ENCODE measurements at places on chromosomes 5 and 9.

DNA sequence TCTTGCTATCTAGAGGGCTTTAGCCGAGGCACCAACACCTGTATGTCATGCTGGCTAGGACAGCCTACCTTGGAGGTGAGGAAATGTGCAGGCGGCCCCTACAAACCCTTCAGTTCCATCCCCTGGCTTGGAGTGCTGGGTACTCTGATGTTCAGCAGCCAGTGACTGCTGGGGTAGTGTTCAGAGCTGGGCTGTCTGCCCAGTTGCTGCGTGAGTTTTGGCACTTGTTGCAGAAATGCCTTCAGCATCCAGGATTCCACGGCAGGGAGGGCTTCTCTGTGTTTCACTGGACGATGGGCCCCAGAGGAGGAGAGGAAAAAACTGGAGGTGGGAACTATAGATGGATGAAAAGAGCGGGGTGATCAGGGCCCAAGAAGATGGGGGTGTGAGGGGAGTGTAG lies 10.4 kb downstream of the SWI5 start:
- DNase-seq = peak; percentile 26

- no peak for DNase-seq
These were observed 7.2 kb upstream of the LCN2 start for GRCh38 chr9:128142061-128142460.

DNA sequence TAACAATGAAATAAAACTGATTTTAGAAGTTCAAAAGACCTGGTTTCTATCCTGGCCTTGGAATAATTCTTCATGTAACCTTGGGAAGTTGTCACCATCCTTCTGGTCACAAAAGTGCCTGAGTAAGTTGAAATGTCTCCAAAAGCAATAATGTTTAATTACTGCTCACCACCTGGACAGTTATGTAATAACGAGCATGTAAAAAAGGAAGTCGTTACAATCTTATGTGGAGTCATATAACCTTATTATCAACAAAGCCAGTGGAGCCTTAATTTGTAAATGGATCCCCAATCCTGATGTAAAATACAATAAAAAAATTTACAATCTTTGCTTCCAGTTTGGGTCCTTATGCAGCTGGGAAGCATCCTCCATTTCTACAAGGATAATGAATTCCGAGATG lies 64.2 kb upstream of the GPR151 start:
- no peak for DNase-seq

DNA sequence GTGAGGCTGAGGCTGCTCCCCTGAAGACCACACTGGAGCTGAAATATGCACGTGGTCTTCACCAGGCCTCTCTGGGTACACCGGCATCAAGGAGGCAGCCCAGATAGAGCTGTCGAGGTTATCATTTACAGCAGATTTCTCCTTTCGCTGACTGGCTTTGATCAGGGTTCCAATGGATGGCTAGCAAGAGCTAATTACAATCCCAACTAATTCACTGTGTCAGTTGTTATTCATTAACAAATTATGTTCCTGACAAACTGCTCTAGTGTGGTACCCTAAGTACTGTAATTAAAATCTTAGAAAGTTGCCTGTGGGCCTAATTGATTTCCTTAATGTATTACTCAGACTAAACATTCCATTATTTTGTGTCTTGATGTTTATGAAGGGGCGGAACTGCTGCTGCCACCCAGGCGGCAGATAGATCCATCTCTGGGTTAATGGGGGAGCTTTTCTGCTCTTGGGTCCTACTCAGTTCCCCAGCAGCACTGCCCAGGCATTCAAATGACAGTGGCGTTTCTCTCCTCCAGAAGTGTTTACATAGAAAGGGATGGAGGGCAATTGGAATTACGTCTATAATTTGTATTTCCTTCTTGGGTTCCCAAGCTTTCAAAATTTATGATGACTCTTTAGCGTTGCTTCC lies 71.7 kb upstream of the RAD23B start:
- no peak for DNase-seq

DNA sequence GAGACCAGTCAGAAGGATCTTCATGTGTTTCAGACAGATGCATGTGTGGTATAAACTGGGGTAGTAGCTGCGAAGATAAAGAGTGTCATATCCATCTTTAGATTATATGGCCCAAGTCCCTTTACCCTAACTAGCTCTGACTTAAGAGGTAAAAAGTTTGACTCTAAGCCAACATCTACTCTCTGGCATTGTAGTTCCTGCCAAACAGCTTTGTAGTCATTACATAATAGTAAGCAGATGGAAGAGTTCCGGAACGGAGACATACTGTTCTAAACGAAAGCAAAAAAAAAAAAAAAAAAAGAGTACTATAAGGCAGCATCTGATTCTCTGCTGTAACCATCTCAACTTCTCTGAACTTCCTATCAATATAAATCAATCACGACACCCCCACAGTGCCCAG lies 48.8 kb downstream of the CEMIP2 start:
- DNase-seq = no peak

DNA sequence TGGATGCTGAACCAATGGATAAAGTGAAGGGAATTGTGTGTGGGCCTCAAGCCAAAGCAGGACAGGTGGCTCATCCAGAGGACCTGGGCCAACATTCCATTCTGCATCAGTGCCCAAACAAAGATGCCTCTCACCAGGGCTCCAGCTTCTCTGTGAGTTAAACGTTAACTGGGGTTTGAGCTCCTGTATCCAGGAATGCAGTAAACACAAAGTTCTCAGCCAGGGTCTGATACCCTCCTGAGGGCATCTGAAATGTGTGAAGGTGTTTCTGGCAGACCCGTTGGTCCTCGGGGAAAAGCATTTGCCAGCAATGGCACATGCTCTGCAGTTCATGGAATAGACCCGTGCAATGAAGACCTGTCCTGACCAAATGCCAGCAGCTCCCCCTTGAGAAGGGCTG lies 33.9 kb upstream of the AOPEP start:
- no peak for DNase-seq

DNA sequence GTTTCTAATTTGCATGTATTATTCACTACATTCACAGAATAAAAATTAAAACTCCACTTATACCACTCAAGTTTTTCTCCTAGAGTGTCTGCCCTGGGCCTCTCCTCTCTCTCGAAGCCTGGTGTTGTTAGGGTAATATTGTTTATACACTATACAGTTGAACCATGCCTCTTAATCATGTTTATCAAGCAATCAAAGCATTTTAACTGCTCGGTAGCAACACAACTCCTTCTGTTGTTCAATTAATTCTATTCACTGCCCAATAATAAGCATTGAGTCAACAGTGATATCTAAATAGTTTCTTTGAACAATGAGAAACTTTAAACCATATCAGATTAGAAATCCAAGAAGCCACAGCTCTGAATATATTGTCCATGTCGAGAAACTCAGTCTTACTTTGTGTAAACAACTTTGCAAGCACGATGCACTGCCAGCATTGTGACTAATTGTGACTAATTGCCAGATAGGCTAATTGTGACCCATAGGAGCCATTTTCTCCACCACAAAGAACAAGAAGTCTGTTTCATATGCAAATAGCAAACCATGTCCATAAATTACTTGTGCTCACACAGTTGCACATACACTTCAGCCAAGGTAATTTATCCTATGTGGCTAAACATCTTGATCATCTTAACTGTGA lies at the start of gene DNAH5:
Gene DNAH5, minus strand, starts transcription at position 129 of the 640 bp plus-strand sequence. CDS start 250 bp downstream, outside the sequence.
- no peak for DNase-seq

DNA sequence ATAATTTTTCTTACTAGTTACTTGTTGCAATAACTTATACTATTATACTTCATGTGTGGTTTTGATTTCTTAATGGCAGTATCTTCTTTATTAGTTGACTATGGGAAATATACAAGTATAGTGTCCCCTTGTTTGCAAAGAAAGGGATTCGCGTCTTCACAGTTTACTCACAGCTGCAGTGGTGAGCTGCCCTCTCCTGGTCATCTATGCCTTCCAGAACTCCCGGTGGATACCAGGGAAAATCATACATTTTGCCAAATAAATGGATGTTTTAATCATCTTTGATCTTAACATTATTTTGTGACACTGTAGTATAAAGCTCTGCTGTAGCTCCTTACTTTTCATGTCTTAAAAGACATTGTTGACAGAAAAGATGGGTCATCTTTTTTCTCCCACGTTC lies 142.0 kb downstream of the ZCCHC7 start:
- no peak for DNase-seq

DNA sequence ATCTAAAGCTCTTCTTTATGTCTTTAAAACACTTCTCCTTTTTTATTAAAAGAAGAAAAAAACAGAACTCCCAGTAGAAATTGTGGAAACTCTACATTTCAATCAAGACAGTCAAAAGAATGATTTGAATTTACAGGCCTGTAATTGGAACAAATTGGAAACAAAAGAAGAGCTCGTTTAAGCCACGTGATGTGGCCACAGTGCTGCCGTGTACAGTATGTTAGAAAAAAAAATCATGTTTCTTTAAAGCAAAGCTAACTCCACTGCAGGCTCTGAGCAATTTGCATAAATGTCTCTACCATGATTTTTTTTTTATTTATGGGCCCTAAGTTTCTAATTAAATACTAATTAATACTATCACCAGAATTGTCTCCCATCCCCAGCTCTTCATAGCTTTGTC lies 325.6 kb downstream of the ZSWIM6 start:
- no peak for DNase-seq

DNA sequence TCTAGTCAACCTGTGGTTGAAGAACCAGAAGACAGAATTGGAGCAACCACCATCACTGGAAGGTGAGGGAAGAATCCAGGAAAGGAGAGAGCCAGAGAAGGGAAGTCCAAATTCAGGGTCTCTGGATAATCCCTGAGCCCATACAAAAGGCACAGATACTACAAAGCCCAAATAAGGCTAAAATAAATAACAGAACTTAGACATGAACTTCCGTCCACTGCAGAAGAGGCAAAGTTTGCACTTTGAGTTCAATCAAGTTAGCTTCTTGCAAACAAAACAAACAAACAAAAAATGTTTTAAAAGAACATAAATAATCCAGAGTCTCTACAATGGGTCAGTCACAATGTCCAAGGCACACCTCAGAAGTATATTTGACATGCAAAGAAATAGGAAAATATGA lies 21.0 kb downstream of the CFAP77 start:
- no peak for DNase-seq

DNA sequence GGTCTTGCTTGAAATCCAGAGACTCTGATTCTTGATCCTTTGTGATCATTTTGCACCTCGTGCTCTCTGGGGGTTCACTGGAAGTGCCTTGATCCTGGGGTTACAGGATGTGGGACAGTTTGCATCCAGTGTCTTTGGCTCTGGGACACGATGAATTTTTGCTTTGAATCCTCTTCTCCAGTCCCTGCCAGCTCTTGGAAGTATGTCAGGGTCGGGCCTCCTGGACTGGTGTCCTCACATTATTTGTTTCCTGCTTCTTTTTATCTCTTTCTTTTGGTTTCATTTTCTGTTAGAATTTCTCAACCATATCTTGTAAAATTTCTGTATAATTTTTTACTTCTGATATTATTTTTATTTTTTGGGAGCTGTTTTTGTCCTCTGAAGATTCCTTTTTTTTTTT lies 34.2 kb downstream of the SECISBP2 start:
- DNase-seq = no peak
